ENCODE measurements at places on chromosomes 11 and 22. TPM values are rescaled to one million over a fixed set of nuclear protein-coding genes. Genes with fewer than 3 reads are reported as not detected.

GRCh38 chr11:45104006-45104789 is 42.2 kb upstream of the PRDM11 start:
- DNase-seq, result no peak

DNA sequence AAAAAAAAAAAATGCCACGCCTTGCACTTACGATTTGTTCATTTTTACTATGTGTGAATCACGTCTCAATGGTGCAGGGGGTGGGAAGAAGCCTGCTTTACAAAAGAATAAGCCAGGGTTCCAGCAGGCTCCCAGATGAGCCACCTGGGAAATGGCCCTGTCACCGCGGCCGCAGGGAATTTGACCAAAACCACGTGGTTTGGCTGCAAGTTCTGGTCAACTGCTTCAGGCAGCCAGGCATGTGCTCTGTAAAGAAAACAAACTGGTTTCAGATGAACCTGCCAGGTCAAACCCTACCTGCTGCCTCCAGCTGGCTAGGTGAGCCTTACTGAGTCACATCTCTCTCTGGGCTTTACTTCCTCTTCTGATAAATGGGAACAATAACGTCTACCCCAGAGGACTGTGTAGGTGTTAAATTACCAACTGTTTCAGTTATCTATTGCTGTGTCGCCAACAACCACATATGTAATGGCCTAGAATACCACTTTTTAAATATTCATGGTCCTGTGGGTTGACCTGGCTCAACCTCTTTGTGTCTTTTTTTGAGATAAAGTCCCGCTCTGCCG is 30.5 kb upstream of the GCAT start:
- DNase-seq, result no peak

DNA sequence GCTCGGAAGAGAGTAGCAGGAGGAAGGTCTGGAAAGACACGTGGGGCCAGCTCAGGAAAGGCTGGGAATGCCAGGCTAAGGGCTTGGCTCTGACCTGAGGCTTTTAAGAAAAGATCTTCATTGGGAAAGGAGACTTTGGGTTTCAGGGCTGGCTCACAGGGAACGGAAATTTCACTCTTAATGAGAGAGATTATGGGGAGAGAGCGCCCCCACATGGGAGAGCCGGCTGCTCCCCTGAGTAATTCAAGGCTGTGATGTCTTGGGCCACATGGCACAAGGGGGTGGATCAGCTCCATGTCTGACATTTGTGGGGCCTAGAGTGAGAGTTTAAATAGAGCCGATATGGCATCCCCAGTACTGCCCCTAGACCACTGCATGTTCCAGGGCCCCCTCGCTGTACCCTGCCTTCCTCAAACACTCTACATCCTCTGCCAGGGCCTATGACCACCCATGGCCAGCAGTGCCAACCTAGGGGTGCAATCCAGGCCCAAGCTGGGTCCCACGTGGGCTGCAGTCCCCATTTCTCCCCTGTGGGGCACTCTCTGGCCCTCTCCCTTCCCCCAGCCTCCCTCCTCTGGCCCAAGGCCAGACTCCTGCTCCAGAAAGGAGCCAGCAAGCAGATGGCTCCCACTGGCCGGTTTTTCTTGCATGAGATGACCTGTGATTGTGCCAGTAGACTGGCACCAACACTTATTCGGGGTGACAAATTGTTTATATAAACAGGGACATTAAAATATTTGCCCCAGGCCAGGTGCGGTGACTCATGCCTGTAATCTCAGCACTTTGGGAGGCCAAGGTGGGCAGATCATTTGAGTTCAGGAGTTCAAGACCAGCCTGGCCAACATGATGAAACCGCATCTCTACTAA is 75.2 kb downstream of the ISX start:
- DNase-seq, result no peak

- DNase-seq, result no peak
Measured at GRCh38 chr11:121890377-121890776, 225.6 kb downstream of the BLID start.

SCN4B gene
- under 0.01 TPM for total RNA-seq

GRCh38 chr11:65865550-65866172 is 5.4 kb downstream of the MUS81 start:
- DNase-seq, result no peak

DNA sequence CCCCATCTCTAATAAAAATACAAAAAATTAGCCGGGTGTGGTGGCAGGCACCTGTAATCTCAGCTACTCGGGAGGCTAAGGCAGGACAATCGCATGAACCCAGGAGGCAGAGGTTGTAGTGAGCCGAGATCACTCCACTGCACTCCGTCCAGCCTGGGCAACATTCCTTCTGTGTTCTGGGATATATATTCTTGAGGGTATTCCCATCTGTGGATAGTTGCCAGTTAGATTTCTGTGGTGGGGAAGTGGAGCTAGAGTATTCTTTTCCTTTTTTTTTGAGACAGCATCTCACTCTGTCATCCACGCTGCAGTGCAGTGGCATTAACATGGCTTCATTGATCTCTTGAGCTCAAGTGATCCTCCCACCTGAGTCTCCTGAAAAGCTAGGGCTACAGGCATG is 9.1 kb upstream of the ZNF74 start:
- DNase-seq, result no peak

All from dermis microvascular lymphatic vessel endothelial cell (primary cell).